Tibial artery (tissue), 4 donors: ENCODE measurements at places on chromosomes 16 and 17.

- no peak for DNase-seq
Measured at GRCh38 chr17:70368011-70368410, 198.7 kb downstream of the KCNJ2 start.

DNA sequence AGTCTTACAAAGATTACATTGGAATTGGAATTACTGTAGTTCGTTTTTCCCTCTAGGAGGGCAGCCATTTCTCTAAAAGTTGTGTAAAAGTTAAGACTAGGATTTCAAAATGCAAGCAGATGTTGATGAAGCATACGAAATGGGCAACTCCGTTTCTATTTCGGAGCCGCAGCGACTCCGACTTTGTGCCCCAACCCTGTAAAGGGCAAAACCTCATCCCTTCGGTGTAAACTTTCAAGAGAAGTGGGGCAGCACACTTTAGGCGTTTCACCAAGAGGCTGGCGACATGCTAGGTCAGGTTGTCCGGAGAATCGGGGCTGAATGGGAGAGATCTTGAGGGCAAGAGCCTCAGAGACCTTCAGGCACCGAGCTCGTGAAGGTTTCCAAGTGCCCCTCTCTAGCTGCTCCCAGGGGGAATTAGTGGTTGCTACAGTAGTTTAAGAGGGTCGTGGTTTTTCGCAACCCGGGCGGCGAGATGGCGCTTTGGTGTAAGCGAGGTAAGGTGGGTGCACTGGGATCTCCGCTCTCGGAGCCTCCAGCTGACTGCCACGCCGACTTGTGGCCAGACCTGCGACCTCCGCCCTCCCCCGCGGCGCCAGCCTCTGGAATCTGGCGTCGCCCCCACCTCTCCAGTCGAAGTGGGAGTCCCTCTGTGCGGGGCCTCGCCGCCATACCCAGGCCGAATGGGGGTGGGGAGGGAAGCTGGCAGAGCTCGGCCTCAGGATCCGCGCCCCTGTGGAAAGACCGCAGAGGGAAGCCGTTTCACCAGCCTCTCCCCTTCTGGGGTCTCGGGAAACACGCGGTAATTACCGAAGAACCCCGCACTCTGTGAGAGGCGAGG, 1.0 kb upstream of the HEXIM2 start:
- DNase-seq: no peak

GRCh38 chr17:75456417-75457046, at the start of gene TMEM94:
Gene TMEM94 (plus strand): TSS chr17:75456635. CDS start chr17:75471906, 15,271 bp downstream.
- peak; percentile 96 for DNase-seq

DNA sequence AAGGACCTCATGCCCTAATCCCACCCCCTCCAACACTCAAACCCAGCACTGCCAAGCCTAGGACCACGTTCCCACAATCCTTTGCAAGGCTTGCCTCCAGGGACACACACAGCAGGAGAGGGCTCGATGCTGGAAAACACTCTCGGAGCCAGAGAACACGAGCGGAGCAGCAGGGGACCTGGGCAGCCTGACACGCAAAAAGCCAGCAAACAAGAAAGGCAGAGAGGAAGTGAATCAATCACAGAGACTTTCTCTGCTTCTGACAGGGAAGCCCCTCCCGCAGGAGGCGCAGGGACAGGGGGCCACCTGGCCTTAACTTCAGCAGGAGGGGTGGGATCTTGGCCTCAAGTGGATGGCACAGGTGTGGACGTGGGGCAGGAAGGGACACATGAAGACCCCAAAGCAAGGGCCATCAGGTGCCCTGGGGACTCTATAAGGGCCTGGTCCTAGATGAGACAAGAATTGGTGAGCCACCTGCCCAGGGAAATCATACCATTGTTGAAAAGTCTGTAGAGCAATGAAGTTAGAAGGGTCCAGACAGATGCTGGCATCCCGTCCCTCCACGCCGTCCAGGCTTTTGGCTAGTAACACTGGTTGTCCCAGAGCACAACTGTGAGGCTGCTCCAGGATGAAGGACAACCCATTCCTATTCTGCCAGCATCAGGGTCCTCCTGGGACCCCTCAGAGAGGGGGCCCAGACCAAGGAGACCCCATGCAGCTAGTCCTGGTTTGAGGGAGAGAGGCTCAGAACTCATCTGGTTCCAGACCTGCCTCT, 2.2 kb downstream of the SDK2 start:
- DNase-seq: no peak

DNA sequence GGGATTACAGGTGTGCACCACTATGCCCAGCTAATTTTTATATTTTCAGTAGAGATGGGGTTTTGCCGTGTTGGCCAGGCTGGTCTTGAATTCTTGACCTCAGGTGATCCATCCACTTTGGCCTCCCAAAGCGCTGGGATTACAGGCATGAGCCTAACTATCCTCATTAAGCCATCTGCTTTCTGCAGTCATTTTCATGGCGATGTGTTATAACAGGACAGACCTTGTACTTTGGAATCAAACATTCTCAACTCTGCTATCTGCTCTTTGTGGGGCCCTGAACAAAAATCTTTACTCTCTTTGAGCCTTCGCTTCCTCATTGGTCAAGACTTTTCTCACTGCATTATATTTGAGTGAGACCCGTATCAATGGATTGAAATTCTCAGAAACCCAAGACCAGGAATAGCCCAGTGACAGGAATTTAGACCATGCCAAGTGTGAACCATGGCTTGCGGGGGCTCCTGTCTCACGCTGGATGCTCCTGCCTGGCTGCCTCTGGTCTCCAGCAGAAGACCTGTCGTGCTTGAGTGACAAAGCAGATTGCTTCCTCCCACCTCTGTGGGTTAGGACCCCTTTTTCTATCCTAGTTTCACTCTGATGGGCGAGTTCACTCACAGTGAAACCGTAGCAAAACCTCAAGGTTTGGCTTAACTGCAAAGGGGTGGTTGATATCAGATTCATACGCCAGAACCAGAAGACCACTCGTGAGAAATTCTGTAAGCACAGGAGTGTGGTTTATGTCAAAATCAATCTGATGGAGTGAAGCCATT, 519.1 kb downstream of the MAF start:
- no peak for DNase-seq

GRCh38 chr17:64786337-64786736, 124.2 kb upstream of the SMURF2 start:
- peak; percentile 62 for DNase-seq

DNA sequence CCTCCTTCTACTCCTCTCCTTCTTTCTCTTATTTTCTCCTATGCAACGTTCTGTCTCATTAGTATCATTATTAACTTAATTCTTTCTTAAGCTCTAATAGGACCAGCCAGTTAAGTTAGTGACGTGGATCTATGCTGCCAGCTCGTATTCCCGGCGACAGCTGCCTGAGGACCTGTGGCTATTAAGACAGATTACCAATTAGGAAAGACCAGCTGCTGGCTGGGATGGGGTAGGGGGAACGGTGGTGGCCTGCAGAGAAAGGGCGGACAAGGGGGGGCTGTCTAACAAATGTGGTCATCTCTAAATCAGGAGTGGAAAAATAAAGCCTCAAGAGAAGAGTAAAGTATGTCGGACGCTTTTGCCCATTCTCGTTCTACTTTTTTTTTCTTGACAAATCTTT, 770 bp upstream of the MYH3 start:
- DNase-seq: no peak

- no peak for DNase-seq
Measured at GRCh38 chr17:77649717-77650211, 308.7 kb upstream of the TNRC6C start.

DNA sequence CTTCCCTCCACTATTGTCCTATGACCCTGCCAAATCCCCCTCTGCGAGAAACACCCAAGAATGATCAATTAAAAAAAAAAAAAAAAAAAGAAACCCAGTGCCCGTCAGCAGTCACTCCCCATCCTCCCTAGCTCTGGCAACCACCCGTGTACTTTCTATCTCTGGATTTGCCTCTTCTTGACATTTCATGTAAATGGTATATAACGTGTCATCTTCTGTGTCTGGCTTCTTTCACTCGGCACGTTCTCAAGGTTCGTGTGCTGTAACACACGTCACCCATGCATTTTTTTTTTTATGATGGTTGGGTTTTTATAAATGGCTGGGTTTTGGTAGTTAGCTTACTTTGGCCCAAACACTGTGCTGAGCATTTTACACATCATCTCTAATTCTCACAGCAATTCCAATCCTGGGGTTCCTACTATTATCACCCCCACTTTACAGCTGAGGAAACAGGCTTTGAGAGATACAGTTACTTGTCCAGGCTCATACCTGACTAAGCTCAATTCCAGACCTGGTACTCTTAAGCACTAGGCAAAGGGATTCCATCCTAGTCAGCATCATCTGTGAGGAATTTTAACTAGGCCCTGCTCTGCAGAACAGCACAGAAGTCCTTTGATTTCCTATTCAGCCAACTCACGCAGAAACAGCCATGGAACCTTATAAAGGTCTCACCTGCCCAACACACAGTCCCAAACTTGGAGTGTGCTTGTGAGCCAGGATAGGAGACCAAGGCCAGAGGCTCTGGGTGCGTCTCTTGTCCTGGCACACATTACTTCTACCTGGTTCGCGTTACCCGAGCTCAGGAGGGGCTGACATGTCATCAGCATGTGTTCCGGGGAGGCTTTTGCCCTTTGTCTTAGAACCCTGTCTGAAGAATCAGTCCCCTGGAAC, 11.7 kb downstream of the NDUFAB1 start:
- no peak for DNase-seq

DNA sequence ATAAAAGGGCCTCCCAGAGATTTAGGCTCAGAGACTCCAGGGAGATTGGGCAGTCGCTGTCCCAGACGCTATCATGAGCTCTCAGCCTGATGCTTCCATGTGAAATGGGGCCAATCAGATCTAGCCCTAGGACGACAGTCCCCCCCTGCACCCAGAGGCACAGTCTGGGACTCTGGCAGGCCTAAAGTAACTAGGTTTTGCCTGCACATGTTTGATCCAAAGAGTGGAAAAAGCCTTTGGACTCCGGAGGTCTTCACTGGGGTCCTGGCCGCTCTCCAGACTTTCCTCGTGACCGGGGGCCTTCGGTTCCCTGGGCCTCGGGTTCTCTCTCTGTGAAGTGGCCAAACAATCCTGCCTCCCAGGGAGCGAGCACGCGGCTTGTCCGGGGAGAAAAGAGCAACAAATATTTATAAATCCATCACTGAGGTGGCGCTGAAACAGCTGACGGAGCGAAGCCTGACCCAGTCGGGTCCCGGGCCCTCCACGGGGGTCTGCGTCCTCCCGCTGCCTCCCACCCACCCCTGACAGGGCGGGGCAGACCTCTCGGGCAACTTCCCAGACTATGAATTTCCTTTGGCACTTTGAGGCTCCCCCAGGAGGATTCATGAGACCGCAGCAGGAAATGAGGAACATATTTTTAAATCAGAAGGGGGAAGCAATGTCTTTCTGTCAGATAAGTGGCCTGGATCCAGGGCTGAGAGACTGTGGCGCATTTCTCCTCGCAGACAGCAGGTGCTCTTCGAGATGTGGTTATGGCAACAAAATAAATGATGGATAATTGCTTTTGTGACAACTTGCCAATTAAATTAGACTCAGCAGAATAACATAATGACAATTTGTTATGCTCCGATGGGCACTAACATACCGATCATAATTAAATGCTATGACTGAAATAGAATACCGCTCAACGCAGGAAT, 38.9 kb downstream of the MRPS23 start:
- DNase-seq: peak; percentile 73

DNA sequence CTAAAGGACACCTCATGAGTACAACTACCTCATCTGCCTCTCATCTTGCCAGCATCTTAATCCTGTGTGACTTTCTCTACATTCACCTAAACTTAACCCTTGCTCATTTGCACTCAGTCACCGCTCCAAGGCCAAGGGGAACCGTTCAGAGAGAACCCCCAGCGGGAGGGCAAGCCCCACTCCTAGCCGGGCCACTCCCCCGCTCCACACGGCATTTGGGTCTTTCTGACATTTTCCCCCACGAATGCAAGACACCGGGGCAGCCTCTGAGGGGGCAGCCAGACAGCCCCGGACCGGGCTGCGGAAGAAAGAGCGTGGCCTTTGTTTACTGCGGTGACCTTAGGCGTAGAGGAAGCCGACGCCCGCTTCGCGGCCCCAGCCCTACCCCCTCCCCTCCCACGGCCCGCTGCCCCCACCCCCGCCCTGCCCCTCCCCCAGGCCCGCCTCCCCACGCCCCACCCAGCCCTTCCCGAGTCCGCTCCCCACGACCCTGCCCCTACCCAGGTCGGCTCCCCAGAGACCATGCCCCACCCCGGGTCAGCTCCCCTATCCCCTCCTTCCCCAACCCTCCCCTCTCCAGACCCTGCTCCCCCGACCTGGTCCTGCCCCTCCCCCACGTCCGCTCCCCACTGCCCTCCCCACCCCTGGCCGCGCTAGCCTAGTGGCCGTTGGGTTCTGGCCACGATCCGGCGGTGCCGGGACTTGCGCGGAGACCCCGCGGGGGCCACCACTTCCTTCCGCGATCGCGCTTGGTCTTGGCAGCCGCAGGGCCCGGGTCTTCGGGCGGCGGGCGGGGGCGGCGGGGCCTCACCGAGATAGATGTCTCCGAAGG, 789 bp downstream of the CSNK1D start:
- peak; percentile 31 for DNase-seq

DNA sequence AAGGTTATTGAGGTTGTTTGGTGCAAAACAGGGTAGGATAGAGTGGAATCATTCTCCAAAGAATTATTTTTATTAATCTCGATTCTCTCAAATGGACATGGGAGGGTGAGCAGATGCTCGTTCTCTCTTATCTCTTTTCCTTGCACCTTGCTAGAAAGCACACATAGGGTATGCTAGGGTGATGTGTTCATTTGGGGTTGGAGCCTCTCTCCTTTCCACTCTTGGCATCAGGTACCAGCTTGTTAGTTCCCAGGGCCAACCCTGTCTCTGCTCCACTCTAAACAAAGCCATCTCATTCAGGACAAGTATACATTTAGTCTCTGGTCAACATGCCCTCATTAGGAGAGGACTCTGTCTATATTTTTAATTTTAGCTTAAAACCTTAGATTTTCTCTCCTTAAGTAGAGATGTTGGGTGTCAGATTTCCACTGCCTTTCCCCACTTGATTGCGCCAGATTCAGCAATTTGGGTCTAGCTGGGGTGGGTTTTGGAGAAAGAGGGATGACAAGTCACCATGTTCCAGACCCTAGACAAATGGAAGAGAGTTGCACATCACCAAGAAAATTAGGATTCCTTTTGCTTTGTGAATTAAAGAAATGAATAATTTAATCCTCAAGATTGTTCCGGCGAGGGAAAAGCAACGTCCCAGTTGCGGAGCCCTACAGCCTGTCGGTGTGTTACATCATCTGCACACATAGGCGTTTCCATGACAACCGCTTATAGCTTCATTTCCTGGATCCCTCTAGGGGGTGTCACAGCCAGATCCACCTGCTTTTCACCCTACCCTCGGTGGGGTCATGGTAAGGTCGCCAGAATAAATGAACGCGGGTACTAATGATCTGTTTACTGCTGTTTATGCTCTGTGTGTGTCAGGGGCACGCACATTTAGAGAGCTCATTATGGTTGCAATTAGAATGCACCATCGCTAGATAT, 41.6 kb downstream of the SNX11 start:
- no peak for DNase-seq
